ENCODE measurements at places on chromosomes 1 and 21.
A peak's percentile ranks its signal among the peaks of the same experiment; 100 is the strongest.

- no peak for DNase-seq
- H3K36me3 ChIP-seq: peaks cover 3% of the 10 kb centered on the region
- H3K27ac ChIP-seq: no peak overlapping the region
- H3K4me3 ChIP-seq: no peak overlapping the region
- H3K4me1 ChIP-seq: peaks cover 65% of the 10 kb centered on the region
- H3K27me3 ChIP-seq: no peaks in the 10 kb centered on the region
Observed at GRCh38 chr1:18945401-18945849, 11.1 kb downstream of the IFFO2 start.

DNA sequence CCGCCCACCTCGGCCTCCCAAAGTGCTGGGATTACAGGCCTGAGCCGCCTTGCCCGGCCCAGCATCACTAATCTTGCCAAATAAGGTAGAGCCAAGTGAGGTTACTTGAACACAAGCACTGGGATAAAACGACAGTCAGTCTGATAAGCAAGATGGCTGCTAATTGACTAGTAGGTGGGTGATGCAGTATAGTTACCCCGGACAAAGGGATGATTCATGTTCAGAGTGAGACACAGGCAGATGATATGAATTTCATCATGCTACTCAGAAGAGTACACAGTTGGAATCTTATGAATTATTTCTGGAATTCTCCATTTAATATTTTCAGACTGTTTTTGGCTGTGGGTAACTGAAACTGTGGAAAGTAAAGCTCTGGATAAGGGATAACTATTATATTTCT, 178.4 kb downstream of the USP25 start:
- DNase-seq: no peak
- H3K36me3 ChIP-seq: no peaks in the 10 kb centered on the region
- H3K27me3 ChIP-seq: no peaks in the 10 kb centered on the region
- no peak overlapping the region for H3K27ac ChIP-seq

- no peak for DNase-seq
- no peaks in the 10 kb centered on the region for H3K4me1 ChIP-seq
- no peaks in the 10 kb centered on the region for H3K27me3 ChIP-seq
- no peaks in the 10 kb centered on the region for H3K36me3 ChIP-seq
- H3K27ac ChIP-seq: no peak overlapping the region
Observed at GRCh38 chr1:177800400-177801088, 169.3 kb downstream of the SEC16B start.

DNA sequence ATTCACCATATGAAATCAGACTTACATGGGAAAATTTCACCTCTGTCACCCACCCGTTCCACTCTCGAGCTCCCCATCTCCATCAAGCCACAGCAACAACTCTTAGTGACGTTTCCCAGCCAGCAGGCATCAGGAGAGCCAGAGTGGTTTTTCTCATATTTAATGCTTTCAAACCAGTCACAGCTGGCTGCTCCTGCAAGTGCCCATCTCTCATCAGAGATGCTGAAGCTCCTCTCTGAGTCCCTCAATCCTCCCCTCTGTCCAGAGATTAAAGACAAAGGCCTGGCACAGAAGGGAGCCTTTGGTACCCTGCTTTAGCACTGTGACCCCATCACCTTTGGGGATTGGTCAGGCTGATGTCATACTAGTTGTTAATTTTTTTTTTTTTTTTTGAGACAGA, 277.3 kb downstream of the DNM3 start:
- H3K4me1 ChIP-seq: peaks cover 24% of the 10 kb centered on the region
- no peak overlapping the region for H3K4me3 ChIP-seq
- no peaks in the 10 kb centered on the region for H3K36me3 ChIP-seq

GRCh38 chr21:14382486-14382834, 486 bp downstream of the HSPA13 start:
- peak overlapping the region; percentile 97 for H3K27ac ChIP-seq
- H3K4me1 ChIP-seq: peaks cover 37% of the 10 kb centered on the region
- H3K4me3 ChIP-seq: peak overlapping the region; percentile 98
- no peak for DNase-seq
- no peaks in the 10 kb centered on the region for H3K27me3 ChIP-seq

- H3K27me3 ChIP-seq: peaks cover 7% of the 10 kb centered on the region
- no peaks in the 10 kb centered on the region for H3K4me1 ChIP-seq
- H3K4me3 ChIP-seq: no peak overlapping the region
- H3K36me3 ChIP-seq: no peaks in the 10 kb centered on the region
- H3K27ac ChIP-seq: no peak overlapping the region
- DNase-seq: no peak
Observed at GRCh38 chr1:10710489-10710888, 86.0 kb downstream of the CASZ1 start.

DNA sequence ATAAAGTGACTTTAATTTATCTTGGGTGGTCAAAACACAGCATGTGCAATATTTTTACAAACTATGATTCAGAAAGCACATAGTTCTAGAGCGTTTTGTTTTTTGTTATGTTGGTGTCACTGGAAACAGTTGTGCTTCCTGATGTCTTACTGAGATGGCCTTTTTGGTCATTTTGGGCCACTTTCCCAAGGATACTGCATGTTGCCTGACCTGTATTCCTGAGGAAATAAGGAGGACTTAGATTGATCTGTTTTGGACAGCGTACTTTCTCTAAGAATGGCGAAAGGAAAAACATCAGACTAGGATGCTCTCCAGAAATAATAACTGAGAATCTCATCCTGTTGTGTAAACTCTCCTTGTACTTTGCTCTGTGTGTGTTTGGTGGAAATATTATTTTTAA, 451.2 kb downstream of the USP25 start:
- DNase-seq: no peak
- no peak overlapping the region for H3K4me3 ChIP-seq
- H3K27me3 ChIP-seq: no peaks in the 10 kb centered on the region
- no peaks in the 10 kb centered on the region for H3K36me3 ChIP-seq
- H3K4me1 ChIP-seq: no peaks in the 10 kb centered on the region
- H3K27ac ChIP-seq: no peak overlapping the region

DNA sequence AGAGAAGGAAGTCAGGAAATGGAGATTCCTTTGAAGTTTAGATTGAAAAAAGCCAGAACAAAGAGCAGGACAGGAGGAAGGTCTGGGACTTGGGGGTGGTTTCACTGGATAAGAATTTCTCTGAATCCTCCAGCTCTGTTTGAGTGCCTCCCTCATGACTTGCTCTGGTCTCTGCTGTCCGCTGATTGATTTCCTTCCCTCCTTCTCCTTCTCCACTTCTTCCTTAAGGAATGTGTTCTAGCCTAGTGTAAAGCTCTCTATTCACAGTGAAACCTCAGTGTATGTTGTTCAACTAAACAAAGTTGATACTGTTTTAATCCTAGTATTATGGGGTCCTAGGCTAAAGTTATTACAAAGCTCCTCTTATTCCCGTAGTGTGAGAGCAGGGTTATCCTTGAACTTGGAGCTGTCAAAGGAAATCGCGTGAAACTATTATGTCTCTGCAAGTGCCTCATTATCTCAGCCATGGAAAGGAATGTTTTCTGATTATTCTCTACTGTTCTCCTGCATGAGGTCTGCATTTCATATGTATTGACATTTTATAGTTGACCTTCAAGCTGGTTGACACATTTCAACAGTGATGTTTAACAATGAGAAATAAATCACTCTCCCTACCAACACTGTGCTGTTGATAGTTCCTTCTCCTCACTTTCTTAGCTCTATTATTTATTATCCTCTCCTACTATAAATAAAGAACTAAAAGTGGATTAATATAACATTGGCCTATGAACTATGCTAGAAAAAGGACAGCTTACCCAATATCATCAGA, 82.7 kb upstream of the KCTD3 start:
- H3K4me1 ChIP-seq: no peaks in the 10 kb centered on the region
- DNase-seq: no peak
- no peaks in the 10 kb centered on the region for H3K36me3 ChIP-seq
- no peaks in the 10 kb centered on the region for H3K27me3 ChIP-seq
- H3K27ac ChIP-seq: no peak overlapping the region
- no peak overlapping the region for H3K4me3 ChIP-seq

DNA sequence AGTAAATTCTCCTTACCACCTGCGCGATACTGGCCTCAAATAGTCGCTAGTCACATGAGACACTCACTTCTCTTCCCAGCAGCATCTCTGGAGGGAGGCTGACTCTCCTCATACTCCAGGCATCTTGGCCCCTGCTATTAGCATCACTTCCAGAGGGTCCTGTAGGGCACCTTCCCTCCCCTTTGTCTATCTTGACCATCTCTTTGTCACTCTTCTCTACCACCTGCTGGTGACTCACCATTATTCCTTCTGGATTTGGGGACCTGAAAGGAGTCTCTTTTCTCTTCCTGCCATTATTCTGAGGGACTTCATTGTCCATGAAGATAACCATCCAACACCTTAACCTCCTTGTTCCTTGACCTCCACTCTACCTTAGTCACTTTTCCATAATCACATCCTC, 31.7 kb upstream of the GPR37L1 start:
- no peak overlapping the region for H3K27ac ChIP-seq
- H3K4me1 ChIP-seq: no peaks in the 10 kb centered on the region
- no peaks in the 10 kb centered on the region for H3K36me3 ChIP-seq
- H3K27me3 ChIP-seq: peaks cover 11% of the 10 kb centered on the region
- H3K4me3 ChIP-seq: no peak overlapping the region
- DNase-seq: no peak

GRCh38 chr1:21779613-21780521, 3.1 kb downstream of the USP48 start:
- H3K4me3 ChIP-seq: peak overlapping the region; percentile 69
- peaks cover 54% of the 10 kb centered on the region for H3K4me1 ChIP-seq
- no peaks in the 10 kb centered on the region for H3K27me3 ChIP-seq

DNA sequence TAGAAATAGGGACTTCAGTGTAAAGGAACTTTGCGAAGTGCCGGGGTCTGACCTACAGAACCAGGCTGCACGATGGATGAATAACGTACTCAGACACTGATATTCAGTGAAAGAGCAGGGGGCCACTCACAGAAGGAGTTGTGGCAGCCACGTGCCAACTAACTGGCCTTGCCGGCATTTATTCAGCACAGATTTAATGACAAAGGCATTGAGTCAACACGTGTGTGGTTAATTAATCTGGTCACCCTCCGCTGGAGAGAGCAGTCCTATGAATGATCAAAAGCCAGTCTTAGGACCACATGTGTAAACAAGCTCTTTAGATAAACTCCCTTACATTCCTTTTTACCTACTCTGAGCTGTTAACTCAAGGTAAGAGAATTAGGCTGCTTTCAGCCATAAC, 6.2 kb upstream of the B3GALT2 start:
- no peak for DNase-seq
- no peaks in the 10 kb centered on the region for H3K27me3 ChIP-seq
- no peak overlapping the region for H3K4me3 ChIP-seq
- peaks cover 16% of the 10 kb centered on the region for H3K4me1 ChIP-seq
- H3K36me3 ChIP-seq: peaks cover 31% of the 10 kb centered on the region
- no peak overlapping the region for H3K27ac ChIP-seq

All from activated B cell treated with CpG ODN at 0.5 μM for 24 hours (primary cell).